MV-4-11 (cell line): ENCODE measurements at places on chromosomes 3 and 15.

GRCh38 chr3:138943724-138944653 lies 2.9 kb downstream of the FOXL2 start:
- DNase-seq, result no peak

GRCh38 chr3:45688194-45688881 lies 858 bp upstream of the SACM1L start:
- peak; percentile 34 for DNase-seq

DNA sequence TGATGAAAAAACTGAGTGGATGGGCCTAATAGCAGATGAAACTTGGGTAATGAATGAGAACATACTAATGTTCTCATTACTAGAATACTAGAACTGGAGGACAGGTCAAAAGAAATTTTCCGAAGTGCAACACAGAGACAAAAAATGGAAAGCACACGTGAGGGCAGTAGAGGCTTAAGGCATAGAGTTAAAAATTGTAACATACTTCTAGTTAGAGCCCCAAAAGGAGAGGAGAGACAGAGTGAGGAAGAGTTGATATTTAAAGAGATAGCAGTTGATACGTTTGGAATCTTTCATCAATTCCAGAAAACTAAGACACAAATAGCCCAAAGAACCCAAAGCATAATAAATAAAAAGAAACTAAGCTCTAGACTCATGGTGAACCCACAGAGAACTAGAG lies 327.9 kb downstream of the SQOR start:
- no peak for DNase-seq

GRCh38 chr15:27065151-27065550 lies 94.2 kb downstream of the GABRG3 start:
- no peak for DNase-seq

DNA sequence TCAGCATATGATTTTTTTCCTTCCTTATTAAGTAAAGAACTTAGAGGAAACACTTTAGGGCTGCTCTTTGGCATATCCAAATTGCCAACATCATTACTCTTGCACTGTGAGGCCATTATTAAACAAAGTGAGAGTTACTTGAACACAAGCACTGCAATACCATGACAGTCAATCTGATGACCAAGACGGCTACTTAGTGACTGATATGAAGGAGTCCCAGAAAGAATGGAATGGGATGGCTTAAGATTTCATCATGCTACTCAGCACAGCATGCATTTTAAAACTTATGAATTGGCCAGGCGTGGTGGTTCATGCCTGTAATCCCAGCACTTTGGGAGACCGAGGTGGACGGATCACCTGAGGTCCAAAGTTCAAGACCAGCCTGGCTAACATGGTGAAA lies 55.2 kb downstream of the FAM98B start:
- no peak for DNase-seq

GRCh38 chr15:80586161-80586560 lies 108.9 kb upstream of the ABHD17C start:
- no peak for DNase-seq

- no peak for DNase-seq
Observed at GRCh38 chr3:182807061-182807460, 13.8 kb downstream of the ATP11B start.

- no peak for DNase-seq
Observed at GRCh38 chr3:192887701-192888100, 30.0 kb downstream of the MB21D2 start.

- DNase-seq, result no peak
Observed at GRCh38 chr3:177351206-177351605, 153.9 kb upstream of the TBL1XR1 start.

GRCh38 chr15:42036112-42036905 lies 15.5 kb upstream of the PLA2G4E start:
- DNase-seq, result no peak

- DNase-seq, result no peak
Observed at GRCh38 chr3:184480831-184481230, 80.8 kb upstream of the EPHB3 start.

GRCh38 chr15:99385005-99385669 lies 133.9 kb downstream of the LRRC28 start:
- DNase-seq, result no peak

GRCh38 chr3:4754180-4755086 lies 224.8 kb upstream of the BHLHE40 start:
- DNase-seq, result peak; percentile 63

GRCh38 chr3:4029135-4029534 lies 229.9 kb downstream of the LRRN1 start:
- no peak for DNase-seq

DNA sequence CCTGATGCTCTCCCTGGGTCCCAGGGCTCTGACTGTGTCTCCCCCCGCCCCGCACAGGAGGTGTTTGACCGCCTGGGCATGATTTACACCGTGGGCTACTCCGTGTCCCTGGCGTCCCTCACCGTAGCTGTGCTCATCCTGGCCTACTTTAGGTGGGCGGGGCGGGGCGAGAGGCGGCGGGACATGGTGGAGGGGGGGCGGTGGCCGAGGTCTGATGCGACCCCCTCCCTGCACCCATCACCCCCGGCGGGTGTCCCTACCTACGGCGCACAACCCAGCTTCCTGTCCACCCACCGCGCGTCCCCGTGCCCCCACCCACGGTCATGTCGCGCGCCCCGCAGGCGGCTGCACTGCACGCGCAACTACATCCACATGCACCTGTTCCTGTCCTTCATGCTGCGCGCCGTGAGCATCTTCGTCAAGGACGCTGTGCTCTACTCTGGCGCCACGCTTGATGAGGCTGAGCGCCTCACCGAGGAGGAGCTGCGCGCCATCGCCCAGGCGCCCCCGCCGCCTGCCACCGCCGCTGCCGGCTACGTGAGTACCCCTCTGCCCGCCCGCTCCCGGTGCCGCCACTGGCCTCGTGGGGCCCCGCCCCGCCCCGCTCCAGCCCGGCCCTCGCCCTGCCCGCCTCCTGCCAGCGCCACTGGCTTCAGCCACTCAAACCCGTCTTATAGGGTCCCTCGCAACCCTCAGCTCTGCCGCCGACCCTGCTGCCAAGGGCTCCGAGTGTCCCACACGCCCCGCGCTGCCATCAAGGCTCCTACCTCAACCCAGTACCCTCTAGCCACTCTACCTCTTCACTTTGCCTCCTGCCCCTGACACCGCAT lies 21.0 kb downstream of the PTH1R start:
- DNase-seq, result no peak

GRCh38 chr15:74873756-74874424 lies 725 bp upstream of the SCAMP2 start:
- peak; percentile 29 for DNase-seq
